T-cell (primary cell): ENCODE measurements at places on chromosomes 11 and 22.

GRCh38 chr22:30824096-30824495 lies 129.4 kb downstream of the OSBP2 start:
- DNase-seq: no peak

DNA sequence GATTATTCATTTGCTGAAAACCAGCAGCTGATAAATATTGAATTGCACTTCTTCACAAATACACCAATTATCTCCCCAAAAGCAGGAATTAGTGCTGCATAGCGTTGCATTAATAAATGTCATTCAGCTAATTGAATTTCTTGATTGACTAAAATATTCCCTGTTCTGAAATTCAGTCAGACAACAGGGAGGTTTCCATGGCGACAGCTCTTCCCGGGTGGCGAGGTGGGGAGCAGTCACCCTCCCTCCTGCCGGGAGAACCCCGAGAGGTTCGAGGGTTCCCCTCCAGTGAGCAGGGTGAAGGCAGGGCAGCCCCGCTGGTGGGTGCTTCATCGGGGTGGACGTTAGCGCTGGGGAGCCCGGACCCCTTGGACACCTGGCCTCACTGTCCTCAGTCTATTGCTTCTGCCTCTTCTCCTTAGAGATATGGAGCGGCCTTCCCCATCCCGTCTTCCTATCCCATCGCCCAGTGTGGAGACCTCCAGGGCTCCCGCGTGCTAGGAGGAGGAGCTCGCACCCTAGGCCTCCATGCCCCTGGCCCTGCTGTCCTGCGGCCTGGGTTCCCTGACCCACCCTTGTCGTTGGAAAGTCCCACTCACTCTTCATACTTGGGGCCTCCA lies 983.5 kb downstream of the BRD1 start:
- no peak for DNase-seq

DNA sequence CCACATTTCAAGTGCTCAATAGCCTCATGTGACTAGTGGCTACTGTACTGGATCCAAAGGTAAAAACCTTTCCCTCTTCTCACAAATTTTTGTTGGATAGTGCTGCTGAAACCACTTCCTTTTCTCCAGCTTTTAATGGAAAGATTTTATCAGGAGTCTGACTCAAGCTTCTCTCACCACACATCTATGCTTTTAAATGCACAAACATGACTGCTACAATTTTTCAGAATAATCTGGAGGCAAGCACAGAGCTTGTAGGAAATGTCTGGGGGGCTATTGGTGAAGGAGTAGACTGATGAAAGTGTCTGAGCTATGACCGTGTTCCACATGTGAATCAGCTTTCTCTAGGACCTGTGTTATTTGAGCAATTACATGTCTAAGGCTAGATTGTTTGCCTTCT lies 101.1 kb upstream of the FAT3 start:
- DNase-seq: no peak

DNA sequence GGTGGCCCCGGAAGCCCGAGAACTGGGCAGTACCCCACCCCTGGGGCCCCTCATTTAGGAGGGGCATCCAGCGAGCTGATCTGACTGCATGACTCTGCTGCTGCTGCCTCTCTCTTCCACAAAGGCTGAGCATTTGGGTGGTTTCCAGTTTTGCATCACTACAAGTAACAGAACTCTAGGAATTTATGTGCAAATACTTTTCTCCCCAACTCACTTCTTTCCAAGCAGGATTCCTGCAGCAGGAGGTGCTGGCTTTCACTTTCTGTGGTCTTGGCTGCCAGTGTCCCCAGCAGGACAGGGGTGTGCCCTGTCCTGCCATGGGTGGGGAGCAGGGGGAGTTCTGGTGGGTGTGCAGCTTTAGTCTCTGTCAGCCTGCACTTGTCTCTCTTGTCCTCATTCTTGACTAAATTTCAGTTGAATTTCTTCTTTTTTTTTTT lies 21.2 kb downstream of the UPB1 start:
- DNase-seq: no peak

- no peak for DNase-seq
Observed at GRCh38 chr22:43928468-43928867, 4.9 kb downstream of the PNPLA3 start.

DNA sequence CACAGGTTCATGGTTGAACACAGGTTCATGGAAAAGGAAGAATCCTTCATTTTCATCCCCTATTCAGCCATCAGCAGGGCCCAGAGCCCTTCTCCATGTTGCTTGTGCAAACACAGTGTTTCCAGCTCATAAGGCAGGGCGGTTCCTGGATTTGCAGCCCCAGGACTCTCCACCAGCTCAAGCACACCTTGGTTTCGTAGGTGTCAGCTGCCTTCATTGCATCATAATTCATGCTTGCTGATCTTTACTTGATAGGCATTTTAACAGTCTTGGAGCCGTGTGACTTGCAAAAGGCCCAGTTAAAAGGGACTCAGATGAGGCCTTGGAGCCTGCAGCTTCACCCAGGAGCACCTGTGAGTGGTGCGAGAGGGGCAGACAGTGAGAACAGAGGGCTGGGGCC lies 318.1 kb upstream of the B3GAT1 start:
- no peak for DNase-seq

- no peak for DNase-seq
Observed at GRCh38 chr11:114130115-114130576, 70.6 kb downstream of the ZBTB16 start.

GRCh38 chr11:119335655-119336543 lies 1.6 kb downstream of the RNF26 start:
- DNase-seq: no peak

- DNase-seq: no peak
Observed at GRCh38 chr11:65642014-65642671, 4.2 kb downstream of the SIPA1 start.
